Colonic mucosa (tissue), 4 donors: ENCODE measurements at places on chromosomes 3 and 15. TPM values are rescaled to one million over a fixed set of nuclear protein-coding genes. Genes with fewer than 3 reads are reported as not detected.

DNA sequence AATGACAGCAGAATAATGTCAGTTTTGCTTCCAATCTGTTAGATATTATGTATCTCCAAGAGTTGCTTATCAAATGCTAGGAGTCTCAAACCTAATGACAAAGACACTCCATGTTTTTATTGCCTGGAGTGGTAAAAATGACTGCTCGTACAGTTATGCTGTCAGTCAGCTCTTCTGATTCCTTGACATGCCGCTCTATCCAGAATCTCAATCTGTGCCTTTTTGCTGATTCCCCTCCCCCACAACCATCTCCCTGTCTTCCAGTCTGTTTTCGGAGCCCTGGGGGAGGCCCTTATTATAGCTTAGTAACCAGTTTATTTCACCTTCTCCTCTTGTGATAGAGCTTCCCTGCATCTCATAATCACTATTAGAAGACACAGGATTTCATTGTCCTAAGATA lies 2.6 kb downstream of the MKRN2 start:
- H3K36me3 ChIP-seq = no peaks in the 10 kb centered on the region
- no peaks in the 10 kb centered on the region for H3K27me3 ChIP-seq
- no peak overlapping the region for H3K4me3 ChIP-seq
- H3K27ac ChIP-seq = no peak overlapping the region

- H3K4me1 ChIP-seq = no peaks in the 10 kb centered on the region
- H3K4me3 ChIP-seq = no peak overlapping the region
- no peak for DNase-seq
These were observed 254.9 kb upstream of the GOLGA6L4 start for GRCh38 chr15:83980637-83981036.

ZNF80 gene
- total RNA-seq = not detected

DNA sequence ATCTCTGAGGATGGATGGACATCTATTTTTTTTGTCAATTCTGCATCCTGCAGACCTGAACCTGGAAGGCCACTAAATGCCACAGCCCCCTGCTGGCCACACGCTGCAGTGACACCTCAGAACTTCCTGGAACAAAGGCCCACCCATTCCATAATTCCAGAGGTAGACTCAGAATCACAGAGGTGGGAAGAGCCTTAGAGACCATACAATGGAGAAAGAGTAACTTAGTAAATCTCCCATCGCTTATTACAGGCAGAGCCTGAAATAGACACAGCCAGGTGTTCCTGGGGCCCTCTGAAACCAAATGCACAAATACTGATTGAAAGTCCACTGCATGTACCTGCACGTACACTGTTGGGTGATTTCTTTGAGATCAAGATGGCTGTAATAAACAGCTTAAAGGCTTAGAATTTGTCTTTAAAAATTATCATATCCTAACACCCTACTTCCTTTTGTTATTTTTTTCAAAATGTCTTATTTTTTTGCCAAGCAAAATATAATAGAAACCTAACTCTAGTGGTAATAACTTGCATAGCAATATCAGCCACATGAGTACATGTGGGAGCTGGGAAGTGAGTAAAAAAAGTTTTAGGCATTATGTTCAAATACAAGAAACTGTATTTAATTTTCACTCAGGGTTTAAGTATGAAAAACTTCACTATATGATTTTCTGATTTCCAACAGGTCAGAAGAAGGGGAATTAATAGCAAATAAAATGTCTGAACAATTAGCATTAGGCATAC lies 62.7 kb downstream of the EOMES start:
- H3K4me3 ChIP-seq = no peak overlapping the region
- DNase-seq = peak; percentile 60
- H3K4me1 ChIP-seq = no peaks in the 10 kb centered on the region
- H3K27me3 ChIP-seq = no peaks in the 10 kb centered on the region
- H3K36me3 ChIP-seq = no peaks in the 10 kb centered on the region
- H3K27ac ChIP-seq = no peak overlapping the region

- H3K36me3 ChIP-seq = no peaks in the 10 kb centered on the region
- peak overlapping the region; percentile 56 for H3K27ac ChIP-seq
- DNase-seq = no peak
- no peaks in the 10 kb centered on the region for H3K4me1 ChIP-seq
- no peaks in the 10 kb centered on the region for H3K27me3 ChIP-seq
- H3K4me3 ChIP-seq = no peak overlapping the region
These were observed 50.6 kb upstream of the TBC1D23 start for GRCh38 chr3:100209948-100210771.

DNA sequence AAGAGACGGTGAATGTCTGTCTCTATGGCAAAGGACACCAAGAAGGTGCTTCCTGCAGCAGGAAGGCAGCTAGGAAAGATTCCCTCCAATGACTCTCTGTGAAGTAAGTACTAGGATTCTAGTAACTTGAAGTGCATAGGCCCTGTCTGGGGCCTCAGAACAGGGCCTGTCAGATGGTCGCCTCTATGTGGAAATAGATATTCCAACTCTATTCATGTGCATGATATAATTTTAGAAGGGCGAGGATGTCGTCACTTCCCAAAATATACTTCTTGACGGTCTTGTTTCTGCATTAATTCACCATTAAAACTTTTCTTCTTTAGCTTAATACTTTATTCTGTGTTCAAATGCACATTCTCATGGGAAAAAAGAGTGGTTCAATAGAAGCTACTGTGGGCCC lies 167.0 kb downstream of the TLE3 start:
- H3K27ac ChIP-seq = no peak overlapping the region
- no peaks in the 10 kb centered on the region for H3K27me3 ChIP-seq
- no peaks in the 10 kb centered on the region for H3K36me3 ChIP-seq
- H3K4me1 ChIP-seq = no peaks in the 10 kb centered on the region

DNA sequence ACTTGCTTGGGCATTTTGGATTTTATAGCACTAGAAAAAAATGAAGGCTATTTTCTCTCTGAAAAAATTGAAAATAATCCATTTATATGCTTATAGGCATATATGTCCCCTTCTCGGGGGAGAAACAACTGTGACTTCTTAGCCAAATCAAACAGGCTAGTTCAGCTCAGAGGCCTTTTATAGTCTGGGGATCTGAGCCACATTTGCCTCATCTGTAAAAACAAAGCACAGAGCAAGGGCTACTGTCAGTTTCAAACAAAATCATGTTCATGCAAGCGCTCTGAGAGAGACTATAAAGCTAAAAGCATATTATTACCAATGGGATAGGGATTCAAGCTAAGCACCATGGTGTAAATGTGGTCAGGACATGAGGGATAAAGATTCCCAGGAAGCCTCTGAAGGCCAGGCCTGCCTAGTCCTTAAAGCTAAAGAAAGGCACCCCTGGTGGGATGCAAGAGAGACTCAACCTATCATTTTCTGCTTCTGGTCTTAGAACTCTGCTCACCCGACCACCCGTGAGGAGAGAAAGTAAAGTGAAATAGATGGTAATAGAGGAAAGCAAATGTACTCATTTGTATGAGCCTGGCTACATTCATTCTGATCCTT lies 51.0 kb upstream of the IL12A start:
- H3K4me3 ChIP-seq = no peak overlapping the region
- DNase-seq = no peak
- H3K36me3 ChIP-seq = no peaks in the 10 kb centered on the region
- H3K27ac ChIP-seq = no peak overlapping the region
- no peaks in the 10 kb centered on the region for H3K27me3 ChIP-seq
- no peaks in the 10 kb centered on the region for H3K4me1 ChIP-seq

- no peak overlapping the region for H3K4me3 ChIP-seq
- no peaks in the 10 kb centered on the region for H3K27me3 ChIP-seq
- no peak for DNase-seq
- no peak overlapping the region for H3K27ac ChIP-seq
- no peaks in the 10 kb centered on the region for H3K4me1 ChIP-seq
- H3K36me3 ChIP-seq = no peaks in the 10 kb centered on the region
These were observed 32.3 kb upstream of the BNIP2 start for GRCh38 chr15:59721411-59721810.

DNA sequence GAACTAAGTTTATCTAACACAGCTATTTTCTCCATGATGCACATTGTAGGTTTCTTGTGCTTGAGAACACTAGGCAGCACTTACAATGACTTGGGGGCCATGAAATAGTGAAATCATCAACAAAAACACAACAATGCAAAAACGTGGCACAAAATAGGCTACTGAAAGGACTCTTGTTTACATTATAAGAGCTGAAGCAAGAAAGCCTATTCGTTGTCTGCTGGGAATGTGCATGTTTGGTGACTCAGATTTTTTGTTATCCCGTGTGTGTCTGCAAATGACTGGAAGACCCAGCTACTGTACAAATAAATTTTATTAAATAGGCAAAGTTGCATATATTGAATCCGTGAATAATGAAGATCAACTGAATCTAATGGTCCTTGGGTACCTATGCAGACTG lies 85.0 kb downstream of the TCF12 start:
- no peak overlapping the region for H3K27ac ChIP-seq
- no peak for DNase-seq
- H3K4me1 ChIP-seq = no peaks in the 10 kb centered on the region
- no peaks in the 10 kb centered on the region for H3K36me3 ChIP-seq
- H3K27me3 ChIP-seq = no peaks in the 10 kb centered on the region

DNA sequence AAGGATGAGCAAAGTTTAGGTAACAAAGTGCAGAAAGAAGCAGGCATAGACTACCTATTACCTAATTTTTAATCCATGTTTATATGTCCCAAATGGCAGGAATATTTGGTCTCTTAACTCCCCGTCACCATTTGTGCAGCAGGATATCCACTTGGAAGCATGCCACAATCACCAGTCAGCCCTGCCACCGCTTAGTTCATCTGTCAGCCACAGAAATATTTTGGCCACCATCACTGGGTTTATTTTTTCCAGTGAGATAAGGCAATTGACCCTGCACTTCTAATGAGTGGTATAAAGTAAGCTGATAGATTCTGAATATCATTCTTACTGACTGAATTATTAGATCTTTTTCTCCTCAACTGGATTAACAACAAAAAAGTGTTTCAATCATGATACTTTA lies 152.9 kb upstream of the SOX2 start:
- H3K27ac ChIP-seq = no peak overlapping the region
- no peaks in the 10 kb centered on the region for H3K36me3 ChIP-seq
- no peaks in the 10 kb centered on the region for H3K27me3 ChIP-seq

DNA sequence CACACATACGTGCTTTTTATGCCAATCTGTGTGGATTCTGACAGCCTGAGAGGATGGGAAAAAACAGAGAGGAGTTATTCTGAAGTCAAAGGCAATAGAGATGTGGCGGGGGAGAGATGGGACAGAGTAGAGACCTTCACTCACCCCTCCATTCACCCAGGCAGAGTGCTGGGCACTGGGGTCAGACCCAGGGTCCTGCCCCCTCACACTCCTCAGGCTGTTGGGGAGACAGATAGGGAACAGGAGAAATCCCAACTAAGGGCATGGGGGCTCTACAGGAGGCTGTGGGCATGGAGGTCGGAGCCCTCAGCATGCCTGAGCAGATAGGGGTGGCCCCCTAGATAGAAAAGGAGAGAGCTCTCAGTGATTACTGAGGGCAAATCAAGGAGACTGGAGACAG lies 30.3 kb downstream of the SLC22A14 start:
- H3K27ac ChIP-seq = no peak overlapping the region
- no peak overlapping the region for H3K4me3 ChIP-seq
- H3K4me1 ChIP-seq = no peaks in the 10 kb centered on the region
- H3K36me3 ChIP-seq = no peaks in the 10 kb centered on the region
- no peaks in the 10 kb centered on the region for H3K27me3 ChIP-seq
- no peak for DNase-seq

DNA sequence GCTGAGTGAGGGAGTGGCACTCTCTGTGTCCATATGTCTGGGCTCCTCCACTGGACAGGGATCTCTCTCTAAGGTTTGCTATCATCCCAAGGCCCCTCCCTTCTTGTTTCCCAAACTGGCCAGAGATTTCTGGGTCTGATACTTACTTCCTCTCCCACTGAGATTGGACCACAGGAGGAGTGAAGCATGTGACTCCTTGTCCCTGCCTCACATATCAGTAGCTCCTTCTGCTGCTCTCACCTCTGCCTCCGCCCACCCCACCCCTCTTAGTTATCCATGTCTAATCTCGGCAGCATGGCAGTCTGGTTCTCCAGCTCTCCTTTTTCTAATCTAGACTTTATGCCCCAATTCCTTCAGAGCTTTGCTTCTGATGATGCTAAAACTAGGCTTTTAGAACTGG lies 223.1 kb downstream of the RPLP1 start:
- H3K27ac ChIP-seq = no peak overlapping the region
- no peaks in the 10 kb centered on the region for H3K27me3 ChIP-seq
- no peak for DNase-seq

- no peak overlapping the region for H3K4me3 ChIP-seq
- no peak overlapping the region for H3K27ac ChIP-seq
- no peaks in the 10 kb centered on the region for H3K27me3 ChIP-seq
These were observed 59.4 kb downstream of the CMSS1 start for GRCh38 chr3:99877031-99877579.

GRCh38 chr3:149401212-149401925 lies 23.9 kb upstream of the TM4SF1 start:
- H3K27me3 ChIP-seq = no peaks in the 10 kb centered on the region
- H3K4me3 ChIP-seq = no peak overlapping the region
- H3K36me3 ChIP-seq = no peaks in the 10 kb centered on the region
- peak; percentile 42 for DNase-seq
- H3K27ac ChIP-seq = peak overlapping the region; percentile 0
- H3K4me1 ChIP-seq = no peaks in the 10 kb centered on the region

GNAT1 gene
- not detected for total RNA-seq

DNA sequence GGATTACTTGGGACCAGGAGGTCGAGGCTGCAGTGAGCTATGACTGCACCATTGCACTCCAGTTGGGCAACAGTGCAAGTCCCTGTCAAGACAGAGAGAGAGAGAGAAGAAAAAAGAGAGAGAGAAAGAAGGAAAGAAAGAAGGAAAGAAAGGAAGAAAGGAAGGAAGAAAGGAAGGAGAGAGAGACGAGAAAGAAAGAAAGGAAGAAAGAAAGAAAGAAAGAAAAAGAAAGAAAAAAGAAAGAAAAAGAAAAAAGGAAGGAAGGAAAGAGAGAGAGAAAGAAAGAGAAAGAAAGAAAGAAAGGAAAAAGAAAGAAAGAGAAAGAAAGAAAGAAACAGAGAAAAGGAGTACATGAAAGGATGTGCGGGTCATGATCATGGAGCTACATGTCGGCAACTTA lies 80.2 kb downstream of the ATP13A4 start:
- no peaks in the 10 kb centered on the region for H3K4me1 ChIP-seq
- H3K4me3 ChIP-seq = no peak overlapping the region
- no peaks in the 10 kb centered on the region for H3K36me3 ChIP-seq
- no peak for DNase-seq

DNA sequence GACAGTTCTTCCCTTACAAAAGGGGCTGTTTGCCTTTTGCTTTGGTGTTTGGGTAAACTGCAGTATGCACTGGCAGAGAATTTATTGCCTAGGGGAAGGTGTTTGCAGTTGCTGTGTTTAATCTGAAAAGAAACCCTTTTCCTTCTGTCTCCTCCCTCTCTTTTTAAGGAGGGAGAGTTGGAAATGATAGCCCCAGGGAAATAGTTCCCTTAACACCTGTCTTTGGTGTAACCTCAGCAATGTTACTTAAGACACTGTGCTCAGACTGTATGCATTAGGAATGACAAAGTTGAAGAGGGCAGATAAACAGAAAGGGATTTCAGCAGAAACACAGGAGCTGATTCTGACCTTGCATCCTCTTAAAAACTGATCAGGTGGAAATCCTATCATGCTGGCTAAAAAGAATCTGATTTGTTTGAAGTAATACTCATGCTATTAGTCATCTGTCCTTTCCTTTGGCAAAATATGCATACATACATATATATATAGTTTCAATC lies 125.4 kb downstream of the TP63 start:
- H3K4me3 ChIP-seq = no peak overlapping the region
- no peaks in the 10 kb centered on the region for H3K4me1 ChIP-seq
- H3K27ac ChIP-seq = no peak overlapping the region

GRCh38 chr3:45965253-45965652 lies 22.0 kb downstream of the CXCR6 start:
- H3K4me1 ChIP-seq = no peaks in the 10 kb centered on the region
- no peak overlapping the region for H3K4me3 ChIP-seq
- no peak for DNase-seq
- H3K27ac ChIP-seq = no peak overlapping the region
- no peaks in the 10 kb centered on the region for H3K27me3 ChIP-seq
- H3K36me3 ChIP-seq = peaks cover 26% of the 10 kb centered on the region
